Tibial artery (tissue), 4 donors: ENCODE measurements at places on chromosomes 16 and 17.

DNA sequence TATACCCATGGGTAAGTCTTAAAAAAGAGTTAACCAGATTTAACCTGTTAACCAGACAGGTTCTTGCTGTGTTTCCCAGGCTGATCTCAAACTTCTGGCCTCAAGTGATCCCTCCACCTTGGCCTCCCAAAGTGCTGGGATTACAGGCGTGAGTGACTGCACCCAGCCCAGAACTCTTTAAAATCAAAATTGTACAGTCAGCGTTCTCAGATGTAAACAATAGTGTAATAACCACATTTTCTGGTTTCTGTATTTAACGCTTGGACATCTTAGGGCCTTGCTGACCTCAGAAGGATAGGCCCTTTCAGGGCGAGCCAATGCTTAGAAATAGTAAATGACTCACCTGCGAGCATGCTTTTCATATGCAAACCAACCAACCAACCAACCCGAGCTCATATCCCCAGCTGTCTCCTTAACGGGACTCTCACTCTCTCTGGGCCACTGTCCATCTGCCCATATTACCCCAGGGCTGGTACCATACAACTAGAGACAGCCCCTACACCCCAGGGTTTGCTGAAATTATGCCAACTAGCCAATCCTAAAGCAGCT, 415.0 kb upstream of the XYLT1 start:
- DNase-seq = no peak
- no peaks in the 10 kb centered on the region for H3K36me3 ChIP-seq
- H3K27ac ChIP-seq = no peak overlapping the region
- no peak overlapping the region for H3K4me3 ChIP-seq
- H3K27me3 ChIP-seq = no peaks in the 10 kb centered on the region
- no peaks in the 10 kb centered on the region for H3K4me1 ChIP-seq

- peak; percentile 28 for DNase-seq
- H3K4me3 ChIP-seq = peak overlapping the region; percentile 77
- no peaks in the 10 kb centered on the region for H3K27me3 ChIP-seq
These were observed 772 bp upstream of the KIF22 start for GRCh38 chr16:29789775-29790182.

- no peaks in the 10 kb centered on the region for H3K27me3 ChIP-seq
- no peaks in the 10 kb centered on the region for H3K36me3 ChIP-seq
- DNase-seq = no peak
- H3K4me1 ChIP-seq = peaks cover 12% of the 10 kb centered on the region
- H3K27ac ChIP-seq = no peak overlapping the region
- no peak overlapping the region for H3K4me3 ChIP-seq
These were observed 8.4 kb upstream of the TERF2 start for GRCh38 chr16:69393898-69394849.

- H3K27ac ChIP-seq = peak overlapping the region; percentile 35
- no peak overlapping the region for H3K4me3 ChIP-seq
- no peaks in the 10 kb centered on the region for H3K27me3 ChIP-seq
- no peaks in the 10 kb centered on the region for H3K36me3 ChIP-seq
These were observed 9.8 kb downstream of the PGS1 start for GRCh38 chr17:78387977-78388941.

GRCh38 chr17:57868910-57869616, 19.2 kb upstream of the MRPS23 start:
- no peaks in the 10 kb centered on the region for H3K27me3 ChIP-seq
- H3K36me3 ChIP-seq = peaks cover 38% of the 10 kb centered on the region
- DNase-seq = no peak
- peaks cover 6% of the 10 kb centered on the region for H3K4me1 ChIP-seq
- H3K4me3 ChIP-seq = no peak overlapping the region
- peak overlapping the region; percentile 82 for H3K27ac ChIP-seq

- no peaks in the 10 kb centered on the region for H3K27me3 ChIP-seq
- peaks cover 18% of the 10 kb centered on the region for H3K4me1 ChIP-seq
- H3K36me3 ChIP-seq = no peaks in the 10 kb centered on the region
- DNase-seq = peak; percentile 63
- peak within 1 kb of the TSS; percentile 38 for H3K4me3 ChIP-seq
These were observed at the start of gene PRR29 for GRCh38 chr17:63998050-63998720. Gene PRR29, plus strand, starts transcription at chr17:63998351. Its CDS starts 14 bp downstream, at chr17:63998365.

- no peak overlapping the region for H3K27ac ChIP-seq
- peaks cover 23% of the 10 kb centered on the region for H3K36me3 ChIP-seq
- no peaks in the 10 kb centered on the region for H3K27me3 ChIP-seq
- H3K4me3 ChIP-seq = no peak overlapping the region
- DNase-seq = peak; percentile 6
These were observed 23.0 kb downstream of the CDH5 start for GRCh38 chr16:66389256-66390176.

DNA sequence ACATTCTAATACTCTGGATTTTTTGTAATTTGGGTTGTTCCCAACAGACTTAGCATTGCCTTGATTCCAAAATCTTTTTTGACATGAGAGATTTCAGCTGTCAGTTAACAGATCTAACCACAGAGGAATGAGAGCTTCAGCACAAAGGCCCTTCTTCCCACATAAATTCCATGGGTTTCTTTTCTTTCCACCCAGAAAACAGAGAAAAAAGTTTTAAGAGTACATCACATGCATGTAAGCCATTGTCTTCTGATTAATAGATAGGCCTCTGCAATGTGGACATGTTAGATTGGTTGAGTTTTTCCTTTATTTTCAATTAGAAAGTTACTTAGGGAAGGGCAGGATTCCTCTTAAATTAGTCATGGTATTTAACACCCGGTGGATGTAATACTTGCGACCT, 939 bp downstream of the MYH8 start:
- no peak for DNase-seq
- no peak overlapping the region for H3K27ac ChIP-seq
- H3K27me3 ChIP-seq = no peaks in the 10 kb centered on the region

DNA sequence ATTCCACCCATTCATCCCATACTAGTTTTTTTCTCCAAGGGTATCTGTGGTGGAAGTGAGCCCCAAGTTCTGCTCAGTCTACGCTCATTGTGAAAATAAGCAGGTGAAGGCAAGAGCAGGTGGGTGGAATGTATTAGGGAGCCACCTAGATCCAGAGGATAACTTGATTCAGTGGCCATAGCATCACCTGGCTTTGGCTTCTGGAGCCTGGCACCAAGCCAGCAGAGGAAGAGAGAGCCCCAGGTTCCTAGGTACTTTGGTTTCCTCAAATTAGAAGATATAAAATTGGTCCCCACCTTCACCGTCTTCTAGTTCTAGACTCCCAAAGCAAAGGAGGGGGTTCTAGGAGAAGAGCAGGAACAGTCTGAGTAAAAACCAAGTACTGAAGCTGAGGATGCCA, 4.1 kb downstream of the FXR2 start:
- H3K36me3 ChIP-seq = peaks cover 7% of the 10 kb centered on the region
- no peaks in the 10 kb centered on the region for H3K27me3 ChIP-seq
- no peaks in the 10 kb centered on the region for H3K4me1 ChIP-seq
- DNase-seq = no peak
- H3K4me3 ChIP-seq = no peak overlapping the region

DNA sequence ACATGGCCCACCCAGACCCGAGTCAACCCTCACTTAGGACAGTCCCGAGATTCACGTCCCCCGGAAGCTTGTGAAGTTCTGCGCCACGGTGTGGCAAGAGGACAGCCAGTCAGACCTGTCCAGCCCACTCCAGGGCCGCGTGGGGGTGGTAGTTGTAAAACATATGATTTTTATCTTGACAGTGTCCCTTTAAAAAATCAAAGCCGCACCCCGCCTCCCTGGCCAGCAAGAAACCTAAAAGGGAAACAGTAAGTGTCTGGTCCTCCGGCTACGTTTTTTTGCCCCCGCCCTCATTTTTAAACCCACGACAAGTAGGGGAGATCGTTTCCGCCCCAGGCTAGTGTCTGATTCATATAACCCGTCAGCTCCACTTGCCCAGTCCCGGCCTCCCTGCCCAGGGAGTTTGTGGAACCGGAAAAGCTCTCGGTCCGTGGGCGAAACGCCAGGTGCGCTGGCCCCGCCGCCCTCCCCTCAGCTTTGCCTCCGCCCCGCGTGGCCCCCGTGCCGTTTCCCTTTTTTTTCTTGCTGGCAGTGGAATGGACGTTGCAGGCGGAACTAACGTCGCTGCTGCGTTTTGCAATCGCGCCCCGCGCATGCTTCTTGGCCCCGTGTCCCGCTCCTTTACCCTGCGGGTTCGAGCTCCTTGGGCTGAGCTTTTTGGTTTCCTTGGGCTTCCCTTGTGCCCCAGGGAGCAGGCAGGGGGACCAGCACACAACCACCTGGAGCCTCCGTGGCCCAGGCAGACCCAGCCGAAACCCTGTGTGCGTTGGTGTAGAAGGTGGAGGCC, 13.3 kb upstream of the NUDT16L1 start:
- DNase-seq = peak; percentile 51
- H3K4me3 ChIP-seq = no peak overlapping the region
- peaks cover 74% of the 10 kb centered on the region for H3K36me3 ChIP-seq
- peaks cover 7% of the 10 kb centered on the region for H3K4me1 ChIP-seq
- H3K27ac ChIP-seq = no peak overlapping the region
- H3K27me3 ChIP-seq = no peaks in the 10 kb centered on the region

DNA sequence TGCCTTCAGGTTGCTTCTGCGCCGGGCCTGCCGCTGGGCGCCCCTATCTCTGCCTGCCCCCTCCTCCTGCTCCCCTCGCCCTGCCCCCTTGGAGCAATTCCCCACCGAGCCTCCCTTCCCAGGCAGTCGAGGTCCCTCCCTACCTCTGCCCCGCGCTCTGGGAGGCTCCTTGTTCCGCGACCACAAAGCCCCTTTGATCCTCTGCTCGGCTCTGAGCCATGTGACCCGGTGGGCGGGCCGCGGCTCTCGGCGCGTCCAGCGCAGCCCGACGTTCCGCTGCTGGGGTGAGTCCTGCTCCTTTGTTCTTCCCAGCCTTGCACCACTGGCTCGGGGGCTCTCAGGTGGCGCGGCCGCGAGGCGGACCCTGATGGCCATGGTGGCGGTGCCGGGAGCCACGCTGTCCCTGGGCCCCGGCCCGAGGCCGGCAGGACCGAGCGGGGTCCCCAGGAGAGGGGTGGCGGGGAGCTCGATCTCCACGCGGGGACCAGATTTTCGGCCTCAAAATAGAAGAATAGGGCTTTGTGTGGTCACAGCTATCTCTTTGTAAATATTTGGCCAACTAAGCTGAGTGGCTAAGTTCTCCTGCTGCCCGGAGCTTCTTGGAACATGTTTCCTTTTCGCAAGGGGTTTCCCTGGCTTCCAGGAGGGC, 310.6 kb downstream of the SEC14L1 start:
- H3K4me3 ChIP-seq = peak overlapping the region; percentile 47
- no peaks in the 10 kb centered on the region for H3K27me3 ChIP-seq
- H3K36me3 ChIP-seq = no peaks in the 10 kb centered on the region
- H3K4me1 ChIP-seq = peaks cover 3% of the 10 kb centered on the region

DNA sequence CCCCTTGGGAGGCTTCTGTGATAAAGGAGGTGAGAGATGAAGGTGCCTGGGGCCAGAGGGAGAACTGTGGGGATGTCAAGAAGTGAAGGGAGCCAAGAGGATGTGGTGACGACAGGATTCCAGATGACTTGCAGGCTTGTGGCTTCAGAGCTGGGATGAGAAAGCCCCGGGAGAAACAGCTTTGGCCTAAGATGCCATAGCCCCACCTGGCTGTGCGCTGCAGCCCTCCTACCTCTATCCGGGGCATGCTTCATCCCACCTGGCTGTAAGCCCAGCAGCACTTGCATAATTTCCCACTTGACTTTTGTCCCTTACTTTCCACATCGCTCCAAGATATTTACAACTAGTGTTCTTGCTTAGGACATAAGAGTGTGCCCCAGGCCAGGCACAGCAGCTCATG, 29.3 kb downstream of the GINS3 start:
- no peak overlapping the region for H3K4me3 ChIP-seq
- no peaks in the 10 kb centered on the region for H3K36me3 ChIP-seq
- DNase-seq = no peak
- H3K27ac ChIP-seq = no peak overlapping the region

DNA sequence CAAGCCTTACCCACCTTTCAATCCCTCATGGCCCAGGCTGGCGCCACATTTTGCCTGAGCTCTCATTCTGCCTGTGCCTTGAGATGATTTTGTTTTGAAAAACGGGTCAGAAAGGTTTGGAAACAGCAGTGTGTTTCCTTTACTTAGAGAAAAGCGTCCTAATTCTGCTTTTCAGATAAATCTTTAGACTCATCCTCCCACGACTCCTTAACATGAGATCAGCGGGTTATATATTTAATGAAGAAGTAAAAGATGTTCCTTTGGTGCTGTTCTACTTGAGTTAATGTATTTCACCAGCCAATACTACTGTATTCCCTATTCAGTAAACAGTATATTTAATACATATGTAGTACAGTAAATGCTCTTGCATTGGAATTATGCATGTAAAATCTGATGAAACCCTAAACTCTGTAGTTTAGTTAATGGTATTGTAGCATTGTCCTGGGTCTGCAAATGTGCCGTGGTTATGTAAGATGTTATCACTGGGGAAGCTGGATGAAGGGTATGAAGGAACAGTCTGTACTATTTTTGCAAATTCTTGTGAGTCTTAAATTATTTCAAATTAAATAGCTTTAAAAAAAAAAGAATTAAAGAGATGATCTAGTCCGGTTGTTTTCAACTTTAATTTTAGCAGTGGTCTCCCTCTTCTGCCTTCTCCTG, 199.4 kb upstream of the CACNG5 start:
- no peak overlapping the region for H3K4me3 ChIP-seq
- H3K36me3 ChIP-seq = no peaks in the 10 kb centered on the region
- no peaks in the 10 kb centered on the region for H3K4me1 ChIP-seq
- H3K27me3 ChIP-seq = no peaks in the 10 kb centered on the region
